ENCODE measurements at places on chromosomes 5 and 9.

DNA sequence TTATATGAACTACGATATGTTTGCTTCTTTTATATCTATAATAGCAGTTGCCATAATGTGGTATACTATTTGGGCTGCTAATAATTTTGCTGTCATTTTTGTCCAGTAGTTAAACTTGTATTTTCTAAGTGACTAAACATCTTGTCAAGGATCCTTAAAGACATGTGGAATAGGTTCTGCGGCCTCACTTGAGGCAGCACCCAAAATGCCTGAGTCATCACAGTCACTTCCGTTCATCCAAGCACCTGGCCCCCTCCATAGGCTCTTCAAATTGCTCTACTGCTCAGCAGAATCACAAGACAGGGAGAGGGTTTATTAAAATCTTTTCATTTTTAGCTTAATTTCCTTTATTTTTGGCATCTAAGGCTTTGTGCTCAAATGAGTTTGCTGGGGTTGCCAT, 259.1 kb downstream of the AOPEP start:
- DNase-seq: no peak

GRCh38 chr5:8033261-8033660, 164.3 kb downstream of the MTRR start:
- no peak for DNase-seq

GRCh38 chr9:70474413-70474812, 60.0 kb upstream of the KLF9 start:
- DNase-seq: no peak

GRCh38 chr5:97231025-97231636, 48.1 kb upstream of the RIOK2 start:
- DNase-seq: peak; percentile 71

- peak; percentile 48 for DNase-seq
Measured at GRCh38 chr9:2469681-2470221, 151.8 kb upstream of the VLDLR start.
